ENCODE measurements at places on chromosomes 1 and 21. TPM values are rescaled to one million over a fixed set of nuclear protein-coding genes. Genes with fewer than 3 reads are reported as not detected.
A peak's percentile ranks its signal among the peaks of the same experiment; 100 is the strongest.

SPATA17 gene
- total RNA-seq, result not detected

- peaks cover 8% of the 10 kb centered on the region for H3K4me1 ChIP-seq
- DNase-seq, result no peak
- H3K27me3 ChIP-seq, result peaks cover 20% of the 10 kb centered on the region
- H3K4me3 ChIP-seq, result no peak overlapping the region
- H3K36me3 ChIP-seq, result no peaks in the 10 kb centered on the region
Measured at GRCh38 chr1:47179988-47180563, 9.8 kb downstream of the PDZK1IP1 start.

DYNLT4 gene
- 0.36 TPM for total RNA-seq

DNA sequence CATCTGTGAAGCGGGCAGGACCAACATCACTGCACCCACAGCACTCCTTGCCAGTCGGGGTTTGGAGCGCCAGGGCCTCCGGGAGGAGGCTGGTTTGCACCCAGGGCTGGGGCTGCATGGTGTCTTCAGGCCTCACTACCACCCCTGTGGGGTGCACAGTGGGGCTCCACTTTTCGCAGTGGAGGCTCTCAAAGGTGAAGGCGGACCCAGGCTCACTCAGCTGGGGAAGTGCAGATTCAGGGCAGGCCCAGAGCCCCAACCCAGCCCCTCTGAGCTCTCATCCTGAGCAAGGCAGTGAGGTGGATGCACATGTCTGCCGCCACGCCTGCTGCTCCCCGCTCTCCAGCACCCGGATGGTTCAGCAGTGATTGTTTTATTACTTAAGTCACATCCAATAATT, 125.8 kb downstream of the PTPRU start:
- H3K36me3 ChIP-seq, result no peaks in the 10 kb centered on the region
- H3K27ac ChIP-seq, result no peak overlapping the region
- H3K4me1 ChIP-seq, result no peaks in the 10 kb centered on the region
- H3K27me3 ChIP-seq, result peaks cover 12% of the 10 kb centered on the region

DNA sequence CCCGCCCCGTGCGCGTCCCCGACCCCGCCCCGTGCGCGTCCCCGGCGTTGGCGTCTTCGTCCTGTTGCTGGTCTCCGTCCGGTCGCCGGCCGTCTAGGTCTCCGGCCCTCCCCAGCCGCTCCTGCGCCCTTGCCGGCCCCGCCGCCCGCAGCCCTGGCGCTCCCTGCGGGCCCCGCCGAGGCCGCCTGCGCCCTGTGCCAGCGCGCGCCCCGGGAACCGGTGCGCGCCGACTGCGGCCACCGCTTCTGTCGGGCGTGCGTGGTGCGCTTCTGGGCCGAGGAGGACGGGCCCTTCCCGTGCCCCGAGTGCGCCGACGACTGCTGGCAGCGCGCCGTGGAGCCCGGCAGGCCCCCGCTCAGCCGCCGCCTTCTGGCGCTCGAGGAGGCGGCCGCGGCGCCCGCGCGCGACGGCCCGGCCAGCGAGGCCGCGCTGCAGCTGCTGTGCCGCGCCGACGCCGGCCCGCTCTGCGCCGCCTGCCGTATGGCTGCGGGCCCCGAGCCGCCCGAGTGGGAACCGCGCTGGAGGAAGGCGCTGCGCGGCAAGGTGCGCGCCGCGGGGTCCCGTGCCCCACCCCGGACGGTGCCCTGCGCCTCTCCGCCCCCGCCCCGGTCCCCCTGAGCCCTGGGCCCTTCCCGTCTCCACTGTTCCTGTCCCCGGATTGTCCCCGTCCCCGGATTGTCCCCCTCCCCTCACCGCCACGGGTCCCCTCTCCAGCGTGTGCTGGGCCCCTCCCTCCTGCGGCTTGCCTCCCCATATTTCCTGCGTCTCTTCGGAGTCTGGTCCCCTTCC, at the start of gene RNF187:
TSS of gene RNF187 (plus strand) at position 47 of the 789 bp plus-strand sequence.
- DNase-seq, result peak; percentile 54
- peaks cover 39% of the 10 kb centered on the region for H3K4me1 ChIP-seq
- H3K27ac ChIP-seq, result peak within 1 kb of the TSS; percentile 99
- H3K36me3 ChIP-seq, result peaks cover 32% of the 10 kb centered on the region

KRTAP21-2 gene
- not detected for total RNA-seq

GRCh38 chr1:76833151-76833550, 34.1 kb upstream of the ST6GALNAC5 start:
- H3K36me3 ChIP-seq, result no peaks in the 10 kb centered on the region
- peaks cover 7% of the 10 kb centered on the region for H3K27me3 ChIP-seq
- H3K4me3 ChIP-seq, result no peak overlapping the region
